ENCODE measurements at places on chromosomes 7 and 10.

DNA sequence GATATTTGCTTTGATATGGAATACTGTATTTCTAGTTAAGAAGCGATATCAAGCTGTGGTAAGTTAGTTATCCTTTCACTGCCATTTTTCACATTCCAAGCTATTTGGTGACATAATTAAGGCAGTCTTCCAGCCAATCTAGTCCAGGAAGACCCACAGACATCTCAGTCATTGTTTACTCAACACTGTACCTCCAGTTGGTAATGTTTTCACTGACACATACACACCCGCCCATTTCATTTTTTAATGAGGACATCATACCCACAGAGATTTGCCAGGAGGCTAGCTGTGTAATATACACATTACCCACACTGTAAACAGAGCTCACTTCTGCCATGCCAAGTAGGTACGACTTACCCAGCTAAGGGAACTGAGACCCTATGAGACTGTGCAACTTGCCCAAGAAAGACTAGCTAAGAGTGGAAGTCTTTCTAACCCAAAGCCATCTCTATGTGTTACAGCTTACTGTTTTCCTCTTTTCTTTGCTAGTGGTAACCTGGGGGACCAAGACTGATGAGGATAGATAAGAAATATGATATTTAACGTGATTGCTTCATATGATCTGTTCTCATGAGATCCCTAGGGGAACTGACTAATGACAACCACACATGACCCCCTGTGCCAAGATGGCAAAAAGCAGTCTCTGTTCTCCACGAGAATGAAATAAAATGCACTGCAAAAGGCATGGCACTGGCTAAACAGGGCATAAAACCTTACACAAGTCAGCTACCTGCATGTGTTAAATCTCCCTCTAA lies 179.0 kb downstream of the DGKI start:
- DNase-seq: no peak

DNA sequence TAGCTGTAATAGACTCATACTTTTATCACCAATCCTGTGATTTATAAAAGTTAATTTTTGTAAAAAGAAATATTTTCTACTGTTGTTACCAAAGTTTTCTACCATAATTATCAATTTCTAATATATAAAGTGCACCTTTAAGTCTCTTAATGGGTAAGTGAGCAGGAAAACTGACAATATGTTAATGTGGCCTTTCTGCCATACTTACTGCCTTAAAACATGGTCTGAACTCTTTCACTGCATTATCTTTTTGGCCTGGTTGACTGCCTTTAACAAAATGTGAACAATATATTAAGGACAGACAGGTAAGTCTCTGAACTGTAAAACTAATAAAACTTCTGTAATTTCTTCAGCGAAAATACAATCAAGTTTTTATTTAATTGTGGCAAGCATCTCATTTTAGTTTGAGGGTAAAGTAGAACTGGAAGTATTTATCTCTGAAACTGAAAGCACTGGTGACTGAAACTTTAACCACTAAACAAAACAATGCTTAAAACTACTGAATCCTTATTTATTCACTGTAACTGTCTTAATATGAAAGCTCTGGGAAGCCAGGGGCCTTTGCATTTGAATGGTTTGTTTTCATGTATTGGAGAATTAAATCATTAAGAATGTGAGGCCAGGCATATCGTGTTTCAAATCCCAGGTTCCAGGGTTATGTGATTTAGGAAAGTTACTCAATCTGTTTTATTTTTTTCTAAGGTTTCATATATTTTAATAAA lies 948.8 kb upstream of the POT1 start:
- DNase-seq: no peak

DNA sequence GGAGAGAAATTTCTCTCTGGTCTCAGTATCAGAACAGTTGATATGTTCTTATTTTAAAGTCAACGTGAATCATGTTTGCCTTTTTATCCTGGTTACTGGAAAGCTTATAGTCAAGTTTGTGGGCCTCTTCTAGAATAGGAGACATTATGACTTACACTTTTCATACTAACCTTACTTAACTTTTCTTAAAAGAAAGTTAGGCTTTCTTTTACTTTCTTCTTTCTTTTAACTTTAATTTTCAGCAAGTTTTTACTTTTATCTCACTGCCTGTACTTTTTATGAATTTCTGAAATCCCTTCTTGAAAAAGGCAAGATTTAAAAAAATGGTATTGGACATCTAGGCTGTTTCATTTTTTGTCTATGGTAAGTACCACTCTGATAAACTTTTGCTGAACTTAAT lies 75.2 kb upstream of the DNAJB12 start:
- no peak for DNase-seq

GRCh38 chr10:994836-995558 lies 6.8 kb downstream of the GTPBP4 start:
- DNase-seq: no peak

- no peak for DNase-seq
Measured at GRCh38 chr10:128482052-128482451, 355.8 kb upstream of the MKI67 start.

DNA sequence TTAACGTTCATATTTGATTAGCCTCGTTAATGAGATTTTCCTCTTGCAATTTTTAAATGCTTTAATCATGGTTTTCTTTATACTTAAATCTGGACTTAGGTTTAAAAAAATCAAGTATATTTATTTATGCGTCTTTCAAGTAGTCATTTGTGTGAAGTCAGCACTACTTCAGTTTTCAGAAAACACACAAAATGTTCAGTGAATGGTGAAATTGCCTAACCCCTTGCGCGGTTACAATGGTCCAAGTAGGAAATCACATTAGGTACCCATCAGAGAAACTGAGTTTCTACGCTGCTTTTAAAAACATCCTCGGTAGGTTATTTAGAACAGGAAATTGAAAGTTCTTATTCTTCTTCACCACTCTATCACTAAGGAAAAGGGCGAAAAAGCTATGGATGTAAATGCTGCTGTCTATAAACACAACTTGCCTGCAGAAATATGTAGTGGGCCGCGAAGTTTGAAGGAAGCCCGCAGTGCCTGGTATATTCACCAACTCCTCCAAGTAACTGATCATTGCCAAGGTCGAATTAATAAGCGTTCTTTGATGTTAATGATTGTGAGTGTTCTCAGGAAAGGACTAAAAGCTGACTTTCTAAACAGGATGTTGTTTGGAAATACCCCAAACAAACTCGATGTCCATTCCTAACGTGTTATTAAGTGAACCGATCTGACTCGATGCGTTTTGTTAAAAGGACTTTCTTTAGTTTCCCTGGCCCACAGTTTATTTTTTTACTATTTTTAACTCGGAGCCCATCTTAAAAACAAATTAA lies 1.0 kb downstream of the SYPL1 start:
- DNase-seq: no peak

Measured in stimulated activated CD8-positive, alpha-beta memory T cell treated with anti-CD3 and anti-CD28 coated beads, Interleukin-12 subunit alpha, Interleukin-12 subunit beta, amount 100 ng/mL, for 4 hours (primary cell).